CD4-positive, alpha-beta T cell treated with Interleukin-15 for 4 hours (primary cell): ENCODE measurements at places on chromosomes 2 and 18.

GRCh38 chr2:33598561-33599174, 431 bp downstream of the FAM98A start:
- DNase-seq = peak; percentile 20

DNA sequence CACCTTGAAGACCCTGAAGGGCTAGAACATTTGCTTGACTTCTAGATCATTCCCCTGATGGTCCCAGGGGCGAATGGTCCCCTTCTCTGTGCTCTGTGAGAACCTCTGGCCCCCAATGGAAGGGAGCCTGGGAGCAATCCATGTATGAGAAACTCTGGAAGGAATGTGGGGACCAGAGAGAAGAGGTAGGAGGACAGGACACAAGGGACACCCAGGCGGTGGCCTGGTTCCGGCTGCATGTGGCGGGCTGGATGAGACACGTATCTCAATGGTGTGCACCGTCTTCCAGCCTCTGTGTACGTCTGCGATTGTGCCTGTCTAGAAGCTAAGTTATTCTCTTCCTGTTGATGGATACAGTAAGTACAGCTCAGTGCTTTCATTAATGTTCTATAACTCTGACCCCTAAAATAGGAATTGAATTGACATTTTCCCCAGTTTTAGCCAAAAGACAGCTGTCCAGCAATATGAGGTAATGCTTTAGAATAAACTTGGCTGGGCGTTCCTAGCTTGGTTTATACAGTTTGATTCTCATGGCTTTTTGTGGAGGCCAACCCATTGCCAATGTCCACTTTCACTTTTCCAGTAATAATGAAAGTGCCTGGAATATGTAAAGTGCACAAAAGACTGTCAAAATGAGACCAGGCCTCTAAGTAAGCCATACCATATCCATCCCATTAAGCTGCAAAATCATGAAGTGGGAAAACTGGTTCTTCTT, 30.1 kb upstream of the COPS8 start:
- DNase-seq = no peak

GRCh38 chr2:65165558-65165957, 35.7 kb upstream of the RAB1A start:
- DNase-seq = no peak

DNA sequence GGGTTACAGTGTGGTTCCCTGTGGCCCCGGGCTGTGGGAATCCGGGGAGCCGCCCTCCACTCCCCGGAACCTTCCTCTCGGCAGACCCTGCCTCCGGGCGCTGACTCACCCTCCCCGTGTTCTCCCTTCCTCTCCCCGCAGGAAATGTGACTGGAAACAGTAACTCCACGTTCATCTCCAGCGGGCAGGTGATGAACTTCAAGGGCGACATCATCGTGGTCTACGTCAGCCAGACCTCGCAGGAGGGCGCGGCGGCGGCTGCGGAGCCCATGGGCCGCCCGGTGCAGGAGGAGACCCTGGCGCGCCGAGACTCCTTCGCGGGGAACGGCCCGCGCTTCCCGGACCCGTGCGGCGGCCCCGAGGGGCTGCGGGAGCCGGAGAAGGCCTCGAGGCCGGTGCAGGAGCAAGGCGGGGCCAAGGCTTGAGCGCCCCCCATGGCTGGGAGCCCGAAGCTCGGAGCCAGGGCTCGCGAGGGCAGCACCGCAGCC, 59.5 kb downstream of the TNFRSF11A start:
- DNase-seq = no peak

- DNase-seq = no peak
Observed at GRCh38 chr2:71597756-71598155, 144.4 kb downstream of the DYSF start.

- no peak for DNase-seq
Observed at GRCh38 chr2:13114391-13114790, 397.7 kb downstream of the TRIB2 start.

GRCh38 chr2:168740360-168740759, 62.1 kb upstream of the NOSTRIN start:
- DNase-seq = no peak

- DNase-seq = no peak
Observed at GRCh38 chr2:206086716-206087350, 859 bp upstream of the INO80D start.

GRCh38 chr2:143525402-143525860, 396.2 kb downstream of the ARHGAP15 start:
- no peak for DNase-seq

- DNase-seq = peak; percentile 9
Observed at GRCh38 chr2:7572450-7572849, 655.2 kb downstream of the RNF144A start.

- no peak for DNase-seq
Observed at GRCh38 chr2:241149675-241149924, 328 bp upstream of the PASK start.

DNA sequence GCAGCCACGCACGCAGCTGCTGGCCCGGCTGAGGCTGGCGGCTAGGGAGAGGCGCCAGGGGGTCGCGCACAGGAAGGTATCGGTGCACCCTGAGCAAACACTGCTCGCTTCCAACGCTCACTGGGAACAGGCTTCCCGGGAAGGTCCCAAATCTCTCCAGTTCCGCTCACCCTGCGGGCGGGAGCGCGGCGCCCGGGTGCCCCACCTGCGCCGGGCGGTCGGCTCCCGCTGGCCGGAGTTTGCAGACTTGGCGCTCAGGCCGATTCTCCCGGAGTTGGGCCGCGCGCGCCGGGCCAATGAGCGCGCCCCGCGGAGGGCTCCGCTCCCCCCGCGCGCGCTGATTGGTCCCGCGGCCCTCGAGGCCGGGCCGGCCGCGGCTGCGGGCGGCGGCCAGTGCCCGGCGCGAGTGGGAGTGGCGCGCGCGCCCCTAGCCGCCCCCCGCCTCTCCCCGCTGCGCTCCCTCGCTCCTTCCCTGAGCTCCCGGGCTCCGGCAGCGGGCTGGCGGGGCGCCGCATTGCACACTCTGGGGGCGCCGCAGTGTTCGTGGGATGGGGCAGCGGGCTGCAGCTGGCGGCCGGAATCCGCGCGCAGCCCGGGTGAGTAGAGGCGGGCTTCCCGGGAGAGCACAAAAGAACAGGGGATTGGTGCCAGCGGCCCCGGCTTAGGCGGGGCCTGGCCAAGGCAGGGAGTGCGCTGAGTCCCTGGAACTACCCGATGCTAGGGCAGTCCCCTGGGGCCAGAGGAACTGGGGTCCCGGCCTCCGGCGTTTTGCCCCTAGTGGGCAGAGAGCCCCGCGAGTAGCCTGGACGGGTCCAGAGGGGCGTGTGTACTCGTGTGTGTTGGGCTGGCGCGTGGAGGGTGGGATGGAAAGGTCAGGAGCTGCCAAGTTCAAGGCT, at the start of gene LYPD6:
TSS of gene LYPD6 (plus strand) at position 461 of the 896 bp plus-strand sequence. CDS start 107,122 bp downstream, outside the sequence.
- no peak for DNase-seq

- no peak for DNase-seq
Observed at GRCh38 chr2:197704434-197705120, 592 bp upstream of the MARS2 start.

DNA sequence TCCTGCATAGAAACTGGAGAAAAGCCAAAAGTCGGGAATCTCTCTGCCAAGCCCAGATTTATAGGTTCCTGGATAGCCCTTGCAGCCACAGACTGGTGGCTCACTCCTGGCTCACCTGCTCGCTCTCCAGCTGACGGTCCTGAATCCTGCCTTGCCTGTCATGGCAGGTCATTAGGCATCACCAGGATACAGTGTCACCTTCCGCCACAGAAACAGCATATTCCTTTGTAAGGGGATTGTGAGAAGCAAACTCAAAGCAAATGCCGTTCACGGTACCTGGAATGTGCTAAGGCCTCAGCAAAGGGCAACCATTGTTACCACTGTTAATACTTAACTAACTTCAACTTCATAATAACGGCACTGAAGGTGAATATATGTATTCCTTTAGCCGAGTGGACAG, 57.1 kb upstream of the GPR45 start:
- DNase-seq = no peak

GRCh38 chr18:58336605-58337004, 292.3 kb downstream of the ALPK2 start:
- no peak for DNase-seq

DNA sequence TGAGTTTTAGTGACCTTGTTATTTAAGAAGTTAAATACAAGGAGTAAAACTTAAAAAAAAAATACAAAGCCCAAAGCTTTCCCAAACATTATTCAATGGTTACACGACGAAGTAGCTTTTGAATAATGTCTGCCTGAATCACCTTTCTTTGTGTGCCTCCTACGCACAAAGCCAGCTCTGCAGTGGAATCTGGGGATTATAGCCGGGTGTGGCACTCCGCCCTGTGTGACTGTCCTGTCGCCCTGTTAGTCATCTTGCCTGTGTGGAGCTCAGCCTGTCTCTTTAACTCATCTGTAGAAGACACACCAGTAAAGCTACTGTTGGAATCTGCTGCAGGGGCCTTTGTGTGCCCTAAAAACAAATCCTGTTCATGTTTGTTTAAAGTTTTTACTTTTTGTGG, 79.4 kb upstream of the TCF7L1 start:
- peak; percentile 12 for DNase-seq

GRCh38 chr2:85767803-85768665, 14.2 kb downstream of the ATOH8 start:
- DNase-seq = no peak

GRCh38 chr2:83633423-83633822, 825.7 kb downstream of the SUCLG1 start:
- DNase-seq = no peak

GRCh38 chr2:107148055-107148454, 262.1 kb upstream of the ST6GAL2 start:
- no peak for DNase-seq

- no peak for DNase-seq
Observed at GRCh38 chr2:201680743-201681142, 17.7 kb downstream of the MPP4 start.

GRCh38 chr18:908758-909724, 4.4 kb downstream of the ADCYAP1 start:
- no peak for DNase-seq

DNA sequence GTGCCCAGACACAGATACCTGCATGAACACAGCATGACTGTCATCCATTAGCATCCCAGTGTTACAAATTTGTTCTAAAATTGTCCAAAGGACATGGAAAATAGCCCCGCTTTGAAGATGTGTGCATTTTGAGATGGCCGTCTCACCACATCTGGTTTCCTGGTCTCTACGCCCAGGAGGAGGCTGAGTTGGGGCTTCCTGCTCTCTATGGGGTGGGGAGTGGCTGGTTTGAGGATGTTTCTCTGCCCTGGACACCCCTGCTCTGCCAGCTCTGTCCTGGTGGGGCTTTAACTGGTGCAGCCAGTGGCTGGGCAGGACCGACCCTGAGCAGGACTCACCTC, 74.6 kb upstream of the SMAD7 start:
- no peak for DNase-seq

- no peak for DNase-seq
Observed at GRCh38 chr2:69762025-69762424, 20.1 kb downstream of the ANXA4 start.

- no peak for DNase-seq
Observed at GRCh38 chr2:216188956-216189355, 79.8 kb downstream of the XRCC5 start.

DNA sequence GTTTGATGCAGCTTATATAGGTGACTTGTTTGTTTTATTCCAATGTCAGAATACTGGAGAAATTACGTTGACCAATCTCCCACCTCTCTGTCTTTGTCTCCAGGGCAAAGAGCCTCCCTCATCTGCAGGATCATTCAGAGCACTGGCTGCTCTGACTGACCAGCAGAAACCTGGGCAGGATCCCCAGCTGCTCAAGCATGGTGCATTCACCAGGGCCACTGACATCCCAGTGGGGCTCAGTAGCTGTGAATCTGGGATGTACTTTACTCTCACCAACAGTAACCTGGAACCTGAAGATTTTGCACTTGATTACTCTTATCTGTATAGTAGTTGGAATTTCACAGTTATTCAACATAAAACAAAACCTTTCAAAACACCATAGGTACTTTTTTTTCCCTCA, 235.9 kb downstream of the ANKRD36 start:
- no peak for DNase-seq

DNA sequence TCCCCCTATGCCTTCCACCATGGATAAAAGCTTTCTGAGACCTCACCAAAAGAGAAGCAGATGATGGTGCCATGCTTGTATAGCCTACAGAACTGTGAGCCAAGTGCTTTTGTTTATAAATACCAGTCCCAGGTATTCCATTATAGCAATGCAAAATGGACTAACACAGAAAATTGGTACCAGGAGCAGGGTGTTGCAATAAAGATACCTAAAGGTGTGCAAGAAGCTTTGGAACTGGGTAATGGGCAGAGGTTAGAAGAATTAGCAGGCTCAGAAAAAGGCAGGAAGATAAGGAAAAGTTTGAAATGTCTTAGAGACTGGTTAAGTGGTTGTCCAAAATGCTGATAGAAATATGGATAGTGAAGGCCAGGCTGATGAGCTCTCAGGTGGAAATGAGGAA, 16.3 kb upstream of the SCYGR2 start:
- no peak for DNase-seq

- DNase-seq = no peak
Observed at GRCh38 chr2:47785986-47786385, 3.0 kb downstream of the MSH6 start.

DNA sequence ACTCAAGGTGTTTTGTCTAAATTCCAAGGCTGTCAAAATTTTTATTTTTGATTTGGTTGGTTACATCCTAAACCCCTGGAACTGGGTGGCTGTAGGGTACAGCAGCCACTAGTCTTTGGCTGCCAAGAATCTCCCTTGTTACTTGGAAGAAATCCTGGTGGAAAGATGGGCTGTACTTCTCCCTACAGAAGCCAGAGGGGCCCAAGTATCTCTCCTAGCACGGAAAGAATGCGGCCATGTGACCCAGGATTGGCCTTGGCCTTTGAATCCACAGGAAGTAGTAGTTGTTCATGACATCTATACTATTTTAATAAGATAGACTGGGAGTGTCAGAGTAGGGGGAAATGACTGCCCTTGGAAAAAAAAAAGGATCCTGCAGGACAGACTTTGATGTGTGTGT, 54.4 kb upstream of the MYO3B start:
- no peak for DNase-seq

- DNase-seq = no peak
Observed at GRCh38 chr2:239155806-239156480, 244.9 kb downstream of the HDAC4 start.

DNA sequence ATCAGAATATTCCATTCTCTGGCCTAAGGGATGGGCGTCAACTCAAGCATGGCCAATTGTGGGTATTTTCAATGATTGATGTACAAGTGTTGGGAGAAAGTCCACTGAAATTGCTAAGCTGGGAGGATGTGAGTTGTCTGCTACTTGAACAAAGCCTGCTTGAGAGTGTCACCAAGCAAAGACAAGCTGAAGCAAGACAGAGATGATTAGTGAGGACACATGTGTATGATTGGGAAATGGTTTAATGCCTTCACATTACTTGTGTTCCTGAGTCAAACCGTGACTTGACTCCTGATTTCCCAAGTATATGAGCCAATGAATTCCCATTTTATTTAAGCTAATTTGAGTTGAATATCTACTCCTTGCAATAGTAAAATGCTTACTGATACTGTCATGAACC, 23.7 kb upstream of the NRP2 start:
- DNase-seq = no peak

GRCh38 chr2:24658531-24659202, 134.5 kb downstream of the PTRHD1 start:
- no peak for DNase-seq

DNA sequence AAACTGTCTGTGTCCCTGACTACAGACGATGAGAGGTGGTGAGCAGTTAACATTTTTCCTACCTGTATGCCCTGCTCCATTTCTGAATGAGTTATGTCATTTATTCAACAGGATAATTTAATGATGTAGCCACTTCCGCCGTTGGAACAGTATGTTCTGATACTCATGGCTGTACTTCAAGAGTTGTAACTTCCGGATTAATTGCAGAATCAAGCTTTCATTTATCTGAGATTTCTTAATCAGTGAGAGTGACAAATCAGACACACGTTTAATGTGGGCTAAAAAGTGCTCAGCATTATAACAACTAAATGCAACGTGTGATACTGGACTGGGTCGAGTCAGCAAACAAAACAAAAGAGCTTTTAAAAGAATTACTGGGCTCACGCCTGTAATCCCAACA, 107.7 kb downstream of the KCTD1 start:
- no peak for DNase-seq
